SHP77 (cell line): ENCODE measurements at places on chromosomes 7 and 10.
A peak's percentile ranks its signal among the peaks of the same experiment; 100 is the strongest.

DNA sequence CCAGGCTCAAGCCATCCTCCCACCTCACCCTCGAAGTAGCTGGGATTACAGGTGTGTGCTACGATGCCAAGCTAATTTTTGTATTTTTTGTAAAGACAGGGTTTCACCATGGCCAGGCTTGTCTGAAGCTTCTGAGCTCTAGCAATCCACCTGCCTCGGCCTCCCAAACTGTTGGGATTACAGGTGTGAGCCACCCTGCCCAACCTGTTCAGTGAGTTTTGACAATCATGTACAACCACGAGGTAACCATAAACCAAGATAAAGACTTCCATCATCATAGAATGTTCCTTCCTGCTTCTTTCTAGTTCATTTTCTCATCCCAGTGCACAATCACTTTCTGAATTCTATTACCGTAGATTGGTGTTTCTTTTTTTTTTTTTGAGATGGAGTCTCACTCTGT, 30.5 kb upstream of the MKRN1 start:
- no peak for DNase-seq

GRCh38 chr10:70891627-70892026, 3.3 kb upstream of the PCBD1 start:
- DNase-seq = no peak

- no peak for DNase-seq
Observed at GRCh38 chr10:88289342-88289741, 293.8 kb downstream of the RNLS start.

GRCh38 chr10:9786101-9786500, 1231.6 kb upstream of the CELF2 start:
- no peak for DNase-seq

DNA sequence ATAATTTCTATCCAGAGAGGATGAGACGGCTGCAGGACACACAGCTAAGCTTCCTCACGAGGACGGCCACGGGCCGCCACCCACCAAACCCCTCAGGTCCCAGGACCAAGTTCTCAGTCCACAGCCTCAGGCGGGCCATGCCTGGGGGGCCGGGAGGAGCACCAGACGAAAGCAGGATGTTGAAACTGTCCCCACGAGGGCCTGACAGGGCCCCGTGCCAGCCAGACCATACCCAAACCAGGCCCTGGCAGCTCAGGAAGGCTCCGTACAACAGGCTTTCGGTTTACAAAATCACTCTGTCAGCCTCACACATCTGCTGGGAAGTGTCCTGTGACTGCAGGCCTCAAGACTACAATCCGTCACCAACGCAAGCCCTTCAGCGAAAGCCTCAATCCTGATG, 14.5 kb downstream of the TUBGCP2 start:
- no peak for DNase-seq

DNA sequence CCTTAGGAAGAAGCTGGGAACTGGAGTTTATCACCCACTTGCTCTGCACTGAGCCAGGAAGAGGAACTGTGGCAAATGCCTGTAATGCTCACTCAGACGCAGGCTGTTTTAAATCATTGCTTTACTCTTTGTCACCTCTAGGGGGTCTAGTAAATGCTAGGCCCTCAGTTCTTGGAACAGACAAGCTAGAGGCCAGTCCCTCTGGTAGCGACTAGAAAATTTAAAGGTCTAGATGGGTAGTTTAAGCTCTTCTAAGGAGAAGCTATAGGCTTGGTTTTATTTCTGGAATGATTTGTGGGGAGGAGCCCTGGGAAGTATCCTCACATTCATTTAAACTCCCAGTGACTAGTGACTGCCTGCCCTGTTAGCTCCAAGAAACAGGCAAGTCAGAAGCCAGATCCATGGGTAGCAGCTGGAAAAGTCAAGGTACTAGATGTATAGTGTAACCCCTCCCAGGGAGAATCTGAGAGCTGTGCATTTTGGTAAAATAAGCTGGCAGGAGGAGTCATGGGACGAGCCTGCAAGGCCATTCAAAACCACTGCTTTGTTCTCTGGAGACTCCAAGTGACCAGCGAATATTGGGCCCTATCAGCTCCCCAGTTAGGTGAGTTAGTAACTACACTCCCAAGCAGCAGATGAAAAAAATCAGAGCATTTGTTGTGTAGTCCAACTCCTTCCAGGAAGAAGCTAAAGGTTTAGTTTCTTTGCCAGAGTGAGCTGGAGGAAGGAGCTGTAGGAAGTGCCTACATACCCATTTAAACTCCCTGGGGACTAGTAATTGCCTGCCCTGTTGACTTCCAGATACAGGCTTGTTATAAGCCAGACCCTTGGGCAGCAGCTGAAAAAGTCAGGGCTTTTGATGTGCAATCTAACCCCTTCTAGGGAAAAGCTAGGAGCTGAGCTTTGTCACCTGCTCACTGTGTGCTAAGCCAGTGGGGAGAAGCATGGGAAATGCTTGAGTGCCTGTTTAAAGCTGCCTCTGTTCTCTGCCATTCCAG, 68.9 kb downstream of the DYNC1I1 start:
- no peak for DNase-seq

GRCh38 chr7:85815526-85815925, 628.7 kb upstream of the SEMA3D start:
- DNase-seq = no peak

- DNase-seq = no peak
Observed at GRCh38 chr10:31315453-31315852, 3.6 kb upstream of the ZEB1 start.

- no peak for DNase-seq
Observed at GRCh38 chr10:87623191-87623590, 36.5 kb upstream of the PAPSS2 start.

DNA sequence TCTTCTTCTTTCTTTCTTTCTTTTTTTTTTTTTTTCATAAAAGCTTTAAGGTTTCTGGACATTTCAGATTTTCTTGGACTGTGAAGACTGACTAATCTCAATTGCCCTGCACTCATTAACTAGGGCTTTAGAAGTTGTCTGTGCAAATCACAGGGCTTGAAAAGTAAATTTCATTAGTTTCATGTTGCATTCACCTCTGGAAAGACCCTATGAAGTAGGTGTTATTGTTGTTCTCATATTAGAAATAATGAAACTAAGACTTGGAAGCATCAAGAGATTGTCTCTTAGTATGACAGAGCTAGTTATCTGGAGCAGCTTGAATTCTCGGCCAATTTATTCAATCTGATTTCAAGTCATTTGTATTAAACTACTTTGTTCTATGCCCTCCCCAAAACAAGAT, 28.2 kb upstream of the SEMA3D start:
- DNase-seq = no peak

- DNase-seq = no peak
Observed at GRCh38 chr7:30815951-30816644, 44.9 kb downstream of the MINDY4 start.

DNA sequence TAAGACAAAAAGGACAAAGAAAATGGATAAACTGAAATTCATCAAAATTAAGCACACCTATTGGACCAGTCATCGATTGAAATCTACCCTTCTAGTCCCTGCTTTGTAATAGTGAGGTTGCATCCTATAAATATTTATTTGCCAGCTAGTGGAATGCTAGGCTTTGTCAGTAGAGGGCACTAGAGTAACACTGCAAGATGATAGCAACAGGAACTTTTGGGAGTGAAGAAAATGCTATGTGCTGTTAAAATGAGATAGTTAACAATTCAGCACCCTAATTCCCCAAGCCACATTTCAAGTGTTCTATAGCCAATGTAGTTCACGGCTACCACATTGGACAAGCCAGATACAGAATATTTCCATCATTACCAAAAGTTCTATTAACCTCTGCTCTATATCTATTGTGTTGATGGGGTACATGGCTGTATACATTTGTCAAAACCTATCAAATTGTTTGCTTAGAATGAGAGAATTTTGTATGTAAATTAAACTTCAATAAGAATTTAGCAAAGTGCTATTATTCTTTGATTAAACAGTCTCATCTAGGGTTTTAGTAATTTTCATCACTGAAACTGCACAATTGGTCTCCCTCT, 69.8 kb downstream of the LSMEM1 start:
- peak; percentile 8 for DNase-seq

DNA sequence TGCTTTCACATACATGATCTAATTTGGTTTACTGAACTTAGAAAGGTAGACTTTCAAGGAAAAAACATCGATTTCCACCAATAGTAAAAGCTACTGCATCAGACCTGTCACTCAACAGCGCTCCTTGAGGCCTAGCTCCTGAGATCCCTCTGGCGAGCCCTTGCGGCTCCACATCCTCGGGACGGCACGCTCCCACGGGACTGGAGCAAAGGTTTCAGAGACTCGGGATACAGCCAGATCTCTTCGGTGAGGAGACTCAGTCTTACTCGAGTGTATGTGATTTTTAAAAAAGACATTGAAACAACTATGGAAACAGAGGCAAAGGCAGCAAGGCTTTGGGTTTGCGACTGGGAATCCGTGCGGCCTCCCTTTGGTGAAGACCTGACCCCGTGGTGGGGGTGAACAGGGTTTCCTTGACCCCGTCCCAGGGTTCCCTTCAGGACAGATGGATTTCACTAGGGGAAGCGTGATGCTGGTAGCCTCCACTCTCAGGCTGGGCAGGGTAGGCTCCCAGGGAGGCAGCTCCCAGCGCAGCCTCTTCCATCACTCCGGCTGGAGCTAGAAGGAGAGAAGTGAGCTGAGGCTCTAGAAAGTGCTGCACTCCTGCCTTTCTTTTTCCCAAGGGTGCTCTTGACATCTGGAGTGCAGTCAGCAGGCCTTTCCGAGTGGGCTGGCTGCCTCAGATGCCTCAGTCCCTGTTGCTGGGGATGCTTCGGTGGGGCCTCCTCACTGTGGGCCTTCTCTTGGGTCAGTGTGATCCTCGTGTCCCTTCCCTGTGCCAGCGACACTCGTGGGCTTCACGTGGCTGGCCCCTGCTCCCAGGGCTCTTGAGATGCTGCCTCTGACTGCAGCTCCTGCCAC, 5.8 kb upstream of the ATP6V0E2 start:
- DNase-seq = no peak

GRCh38 chr10:27312854-27313253, 72.3 kb upstream of the ACBD5 start:
- no peak for DNase-seq

GRCh38 chr10:22335173-22335933, 9.9 kb upstream of the SPAG6 start:
- DNase-seq = no peak

GRCh38 chr7:2807845-2808772, 36.0 kb downstream of the GNA12 start:
- no peak for DNase-seq

- no peak for DNase-seq
Observed at GRCh38 chr7:135239263-135239662, 5.6 kb downstream of the STRA8 start.

GRCh38 chr10:5650664-5651387, 15.6 kb downstream of the ASB13 start:
- DNase-seq = no peak

GRCh38 chr7:93238748-93239147, 6.6 kb downstream of the VPS50 start:
- no peak for DNase-seq

DNA sequence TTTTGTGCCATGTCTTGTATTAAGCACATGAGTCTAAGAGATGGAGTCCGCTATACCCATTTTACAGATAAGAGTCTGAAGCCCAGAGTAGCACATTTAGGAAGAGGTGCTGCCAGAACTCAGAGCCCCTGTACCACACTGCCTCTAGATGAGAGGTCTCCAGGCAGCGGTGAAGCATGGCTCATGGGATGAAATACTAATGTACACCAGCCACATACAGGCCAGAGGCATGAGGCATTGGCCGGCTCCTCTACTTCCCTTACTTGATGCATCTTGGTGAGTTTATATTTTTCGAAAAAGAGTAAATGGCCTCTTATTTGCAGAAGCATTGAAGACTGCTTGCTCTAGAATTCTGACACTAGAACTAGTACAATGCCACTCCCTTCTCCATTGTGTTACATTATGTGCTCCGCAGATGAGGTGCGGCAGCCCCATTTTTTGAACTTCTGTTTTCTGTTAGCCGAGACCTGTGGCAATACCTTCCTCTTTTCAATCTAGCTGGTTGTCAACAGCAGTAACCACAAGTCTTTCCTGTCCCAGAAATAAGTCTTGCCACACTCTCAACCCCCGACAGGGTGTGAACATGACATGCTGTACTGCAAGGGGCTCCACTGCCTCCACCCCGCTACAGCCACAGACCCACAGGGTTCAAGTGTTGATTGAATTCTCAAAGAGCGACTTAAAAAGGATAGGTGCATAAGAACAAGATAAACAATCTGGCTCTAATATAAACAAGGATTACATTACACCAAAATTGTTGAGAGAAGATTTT, 145.3 kb downstream of the CELF2 start:
- no peak for DNase-seq

GRCh38 chr10:72483471-72483870, 128.8 kb upstream of the DNAJB12 start:
- DNase-seq = no peak

DNA sequence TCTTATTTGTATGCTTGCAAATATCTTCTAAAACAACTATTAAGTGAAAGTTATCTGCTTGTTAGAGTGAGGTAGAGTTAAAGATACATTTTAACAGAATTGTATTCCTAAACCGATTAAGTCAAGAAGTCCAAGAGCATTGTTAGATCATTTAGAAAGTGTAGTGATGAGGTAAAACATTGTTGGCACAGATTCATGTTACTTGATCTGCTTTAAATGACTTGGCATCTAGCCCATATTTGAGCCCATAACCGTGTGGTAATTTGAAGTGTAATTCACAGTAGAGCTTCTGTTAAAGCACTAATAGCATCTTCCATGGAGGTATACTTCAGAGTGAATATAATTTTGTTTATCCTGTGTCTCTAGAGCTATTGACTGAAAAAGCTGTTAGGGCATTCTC, 62.1 kb downstream of the PTEN start:
- peak; percentile 15 for DNase-seq

DNA sequence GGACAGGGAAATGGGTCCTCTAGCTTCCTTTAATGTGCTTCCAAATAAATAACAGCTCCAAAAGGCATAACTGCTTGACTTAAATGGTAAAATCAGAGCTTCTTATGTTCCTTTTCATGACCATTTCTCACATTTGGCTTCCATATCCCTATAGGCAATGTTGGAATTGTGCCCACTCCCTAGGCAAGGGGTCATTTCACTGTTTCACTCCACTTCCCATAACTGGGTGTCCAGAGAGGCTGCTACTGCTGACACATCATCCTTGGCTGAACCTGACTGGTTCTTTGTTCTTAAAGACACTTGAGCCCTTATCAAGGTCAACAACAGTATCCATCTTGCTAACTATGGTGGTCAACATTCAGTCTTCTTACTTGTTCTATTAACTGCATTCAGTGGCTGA, 37.1 kb downstream of the PRTFDC1 start:
- no peak for DNase-seq

- no peak for DNase-seq
Observed at GRCh38 chr7:6166443-6166891, 106.0 kb downstream of the CYTH3 start.

DNA sequence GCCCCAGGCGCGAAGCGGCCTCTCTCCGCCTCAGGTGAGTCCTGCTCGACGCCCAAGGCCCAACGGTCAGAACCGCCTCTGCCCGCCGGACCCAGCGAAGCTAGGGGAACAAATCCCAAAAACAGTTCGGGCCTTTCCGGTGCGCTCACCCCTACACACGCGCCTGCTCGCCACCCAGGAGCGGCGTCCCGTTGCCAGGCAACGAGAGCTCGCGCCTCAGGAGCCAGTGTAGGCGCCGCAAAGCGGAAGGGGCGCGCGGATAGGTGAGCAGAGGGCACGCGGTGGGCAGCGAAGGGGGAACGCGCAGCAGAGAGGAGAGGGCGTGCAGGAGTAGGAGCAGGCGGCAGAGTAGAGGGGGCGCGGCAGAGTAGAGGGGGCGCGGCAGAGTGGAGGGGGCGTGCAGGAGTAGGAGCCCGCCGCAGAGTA, at the start of the genes DYDC1 and DYDC2:
TSS of gene DYDC1 (minus strand) at position 193 of the 426 bp plus-strand sequence. CDS start 4,154 bp downstream, outside the sequence.
TSS of gene DYDC2 (plus strand) at position 219 of the 426 bp plus-strand sequence. CDS start 5,663 bp downstream, outside the sequence.
- no peak for DNase-seq

- no peak for DNase-seq
Observed at GRCh38 chr7:50697748-50698147, 84.9 kb downstream of the GRB10 start.
